Right lung (tissue), 10 donors: ENCODE measurements at places on chromosomes 5 and 9. TPM values are rescaled to one million over a fixed set of nuclear protein-coding genes. Genes with fewer than 3 reads are reported as not detected.

SPAAR gene
- 2.6 TPM for polyA plus RNA-seq

- DNase-seq = no peak
These were observed 15.2 kb downstream of the NUP214 start for GRCh38 chr9:131140550-131140949.

GRCh38 chr5:54251981-54252380 lies 58.4 kb downstream of the ARL15 start:
- no peak for DNase-seq

DNA sequence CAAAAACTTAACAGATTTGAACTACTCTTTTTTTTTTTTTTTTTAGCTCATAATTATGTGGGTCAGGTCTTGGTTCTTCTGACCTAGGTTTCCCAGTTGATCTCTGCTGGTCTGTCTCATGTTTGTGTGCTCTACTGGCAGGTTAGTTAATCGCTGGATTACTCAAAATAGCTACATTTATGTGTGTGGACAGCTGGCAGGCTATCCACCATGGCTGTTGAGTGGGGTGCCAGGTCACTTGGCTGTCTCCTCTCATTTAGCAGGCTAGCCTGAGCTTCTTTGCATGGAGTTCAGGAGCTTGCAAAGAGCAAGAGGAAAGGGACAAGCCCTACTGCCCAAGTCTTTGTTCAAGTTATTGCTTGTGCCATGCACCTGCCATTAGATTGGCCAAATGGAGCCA lies 9.3 kb downstream of the ADCY2 start:
- DNase-seq = no peak

- DNase-seq = no peak
These were observed 7.2 kb downstream of the CYFIP2 start for GRCh38 chr5:157273131-157273556.

DNA sequence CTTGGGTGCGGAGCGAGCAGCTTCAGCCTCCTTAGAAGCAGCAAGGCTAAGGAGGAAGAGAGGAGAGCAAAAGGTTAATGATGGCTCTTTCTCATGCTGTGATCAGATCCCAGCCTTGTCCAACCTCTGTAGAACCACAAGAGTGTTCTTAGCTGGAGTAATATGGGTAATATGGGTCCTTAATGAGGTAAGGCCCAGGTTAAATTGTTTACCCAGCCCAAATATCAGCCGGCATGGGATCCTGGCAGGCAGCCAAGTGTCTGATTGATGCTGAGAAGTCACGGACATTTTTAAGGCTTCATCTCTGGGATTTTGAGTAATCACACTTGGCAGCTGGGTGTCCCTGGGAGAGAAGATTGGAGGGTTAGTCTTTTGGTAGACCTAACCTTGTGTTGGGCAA lies 32.3 kb downstream of the GLRA1 start:
- no peak for DNase-seq
